Putamen (tissue), 1 donor: ENCODE measurements at places on chromosomes 6 and 20.

GRCh38 chr6:75611702-75612375 is 10.2 kb downstream of the SENP6 start:
- DNase-seq, result no peak

GRCh38 chr6:136873748-136874147 is 48.4 kb upstream of the SLC35D3 start:
- DNase-seq, result no peak

DNA sequence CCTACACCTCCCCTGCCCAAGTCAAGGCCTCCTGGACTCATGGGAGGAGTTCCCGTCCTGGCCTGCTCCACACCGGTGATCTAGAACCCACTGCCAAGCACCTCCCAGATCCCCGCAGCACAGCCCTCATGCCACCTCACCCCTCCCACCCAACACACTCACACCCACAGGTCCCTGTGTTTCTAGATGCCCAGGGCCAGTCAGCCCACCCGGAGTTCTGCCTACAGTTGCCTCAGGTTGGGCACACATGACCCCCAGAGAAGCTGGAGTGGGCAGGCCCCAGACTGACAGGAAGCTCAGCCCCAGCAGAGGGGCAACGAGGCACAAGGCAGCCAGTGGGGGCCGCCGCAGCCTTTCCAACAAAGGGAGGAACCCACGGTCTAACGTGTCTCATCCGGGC is 29.6 kb downstream of the RRBP1 start:
- DNase-seq, result no peak

- DNase-seq, result peak; percentile 43
Observed at GRCh38 chr20:23340524-23340923, 10.1 kb upstream of the NXT1 start.

- DNase-seq, result no peak
Observed at GRCh38 chr6:40188931-40189330, 254.7 kb upstream of the MOCS1 start.

DNA sequence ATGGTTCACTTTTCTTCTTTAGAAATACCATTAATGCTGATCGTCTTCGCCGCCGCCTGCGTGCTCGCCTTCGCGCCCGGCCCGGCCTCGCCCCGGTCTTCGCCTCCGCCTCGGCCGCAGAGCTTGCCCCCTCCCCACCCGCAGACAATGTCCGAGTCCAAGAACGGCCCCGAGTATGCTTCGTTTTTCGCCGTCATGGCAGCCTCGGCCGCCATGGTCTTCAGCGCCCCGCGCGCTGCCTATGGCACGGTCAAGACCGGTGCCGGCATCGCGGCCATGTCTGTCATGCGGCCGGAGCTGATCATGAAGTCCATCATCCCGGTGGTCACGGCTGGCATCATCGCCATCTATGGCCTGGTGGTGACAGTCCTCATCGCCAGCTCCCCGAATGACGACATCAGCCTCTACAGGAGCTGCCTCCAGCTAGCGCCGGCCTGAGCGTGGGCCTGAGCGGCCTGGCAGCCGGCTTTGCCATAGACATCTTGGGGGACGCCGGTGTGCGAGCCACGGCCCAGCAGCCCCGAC is 4.8 kb upstream of the PRPH2 start:
- DNase-seq, result no peak
